ENCODE measurements at places on chromosomes 3 and 15.
A peak's percentile ranks its signal among the peaks of the same experiment; 100 is the strongest.

DNA sequence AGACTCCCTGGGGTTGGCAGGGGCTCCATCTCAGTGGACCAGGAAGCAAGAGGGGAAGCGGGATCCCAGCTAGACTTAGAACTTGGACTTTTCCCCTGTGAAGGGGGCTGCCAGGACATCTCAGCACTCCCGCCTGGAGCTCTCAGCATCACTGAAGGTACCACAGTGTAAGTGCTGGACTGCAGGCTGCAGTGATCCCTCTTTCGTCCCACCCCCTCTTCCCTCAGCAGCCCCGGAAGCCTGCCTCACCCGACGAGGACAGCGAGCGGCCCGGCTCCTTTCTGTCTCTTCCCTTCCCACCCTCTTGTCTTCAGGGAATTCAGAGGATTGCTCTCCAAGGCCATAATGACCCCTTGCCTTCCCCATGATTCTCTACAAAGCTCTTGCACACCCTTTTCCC is 94.4 kb downstream of the ANP32A start:
- no peak for DNase-seq

DNA sequence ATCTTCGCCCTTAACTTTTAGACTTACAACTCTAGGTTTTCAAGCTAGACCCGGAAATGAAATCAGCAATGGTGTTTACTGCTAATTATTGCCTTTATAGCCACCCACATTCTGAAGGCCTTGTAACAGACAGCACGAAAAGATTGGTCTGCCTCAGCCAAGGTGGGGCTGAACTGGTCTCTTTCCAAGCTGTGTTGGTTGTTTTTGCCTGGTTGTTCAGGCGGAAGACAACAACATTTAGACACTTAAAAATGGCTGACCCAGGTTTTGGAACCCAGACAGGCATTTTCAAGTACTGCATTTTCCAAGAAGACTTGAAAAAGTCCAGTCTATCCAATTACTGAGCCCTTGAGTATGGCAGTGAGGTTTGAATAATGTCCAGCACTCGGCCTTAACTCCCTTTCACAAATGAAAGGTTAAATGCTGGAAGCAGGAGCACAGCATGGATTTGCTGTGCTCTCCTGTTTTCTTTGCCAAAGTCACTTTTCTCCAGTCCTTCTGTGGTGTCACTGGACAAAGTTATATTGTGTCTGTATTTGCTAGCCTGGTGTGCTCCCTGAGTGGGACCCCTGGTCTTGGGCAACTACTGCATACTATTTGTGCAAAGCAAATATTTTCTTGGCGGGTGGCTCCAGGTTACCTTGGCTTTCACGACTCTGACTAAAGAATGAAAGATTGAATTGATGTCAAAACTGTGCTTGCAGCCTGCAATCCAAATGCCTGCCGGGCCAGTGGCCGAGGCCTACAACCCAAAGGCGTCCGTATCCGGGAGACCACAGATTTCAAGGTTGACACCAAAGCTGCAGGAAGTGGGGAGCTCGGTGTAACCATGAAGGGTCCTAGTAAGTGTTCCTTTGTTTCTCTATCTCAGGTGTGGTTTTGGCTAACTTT is 93.5 kb downstream of the FLNB start:
- no peak for DNase-seq

DNA sequence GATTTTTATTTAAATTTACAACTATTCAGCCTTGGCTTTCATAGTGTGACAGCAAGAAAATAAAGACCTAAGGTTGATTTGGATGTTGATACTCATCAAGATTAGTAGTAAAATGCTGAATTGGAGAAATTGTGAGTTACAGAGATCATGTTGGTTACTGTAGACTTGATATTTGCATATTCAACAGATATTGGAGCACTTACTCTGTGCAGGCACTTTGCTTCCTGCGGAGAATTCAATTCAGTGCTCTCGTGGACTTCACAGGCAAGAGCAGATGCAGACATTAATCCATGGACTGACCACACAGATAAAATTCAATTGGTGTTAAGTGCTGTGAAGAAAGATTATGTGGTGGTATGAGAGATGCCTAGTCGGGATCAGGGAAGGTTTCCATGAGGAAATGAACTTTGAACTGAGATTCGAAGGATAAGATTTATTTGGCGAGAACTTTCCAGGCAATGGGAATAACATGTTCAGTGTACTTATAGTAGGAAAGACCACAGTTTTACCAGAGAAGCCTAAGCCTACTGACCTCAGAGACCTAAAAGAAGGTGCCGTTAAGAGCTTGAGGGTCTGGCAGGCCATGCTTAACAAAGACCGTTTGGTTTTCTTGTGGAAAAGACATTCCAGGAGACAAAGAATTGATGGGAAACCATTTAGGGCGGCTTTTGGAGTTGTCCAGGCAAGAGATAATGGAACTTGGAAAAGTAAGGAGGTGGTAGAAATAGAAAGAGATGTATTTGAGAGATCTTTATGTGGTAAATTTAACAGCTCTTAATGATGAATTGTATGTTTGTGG is 4.3 kb downstream of the SELENOT start:
- peak; percentile 53 for DNase-seq

GRCh38 chr3:46143951-46144473 is 64.1 kb downstream of the CCR1 start:
- no peak for DNase-seq

- DNase-seq, result no peak
Observed at GRCh38 chr3:129625072-129625874, 18.8 kb upstream of the PLXND1 start.
